Cerebellar nuclear complex (tissue), 1 donor: ENCODE measurements at places on chromosomes 5 and 9.
A peak's percentile ranks its signal among the peaks of the same experiment; 100 is the strongest.

- no peak for DNase-seq
Measured at GRCh38 chr9:113892861-113893491, 16.9 kb downstream of the ZNF618 start.

GRCh38 chr5:81895307-81895706 is 76.5 kb upstream of the ATG10 start:
- no peak for DNase-seq

DNA sequence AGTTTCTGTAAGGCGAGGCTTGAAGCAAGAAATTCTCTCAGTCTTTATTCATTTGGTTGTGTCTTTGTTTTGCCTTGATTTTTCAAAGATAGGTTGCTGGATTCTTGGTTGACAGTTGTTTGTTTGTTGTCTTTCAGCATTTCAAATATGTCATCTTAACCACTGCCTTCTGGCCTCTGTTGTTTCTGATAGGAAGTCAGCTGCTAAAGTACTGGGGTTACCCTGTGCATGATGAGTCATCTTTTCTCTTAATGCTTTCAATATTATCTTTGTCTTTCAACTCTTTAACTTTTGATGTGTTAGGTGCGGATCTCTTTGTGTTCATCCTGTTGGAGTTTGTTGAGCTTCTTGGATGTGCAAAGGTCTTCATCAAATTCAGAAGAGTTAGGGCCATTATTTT is 1571.3 kb downstream of the MAT2B start:
- DNase-seq: no peak

GRCh38 chr5:36653044-36653705 is 46.8 kb downstream of the SLC1A3 start:
- DNase-seq: no peak

DNA sequence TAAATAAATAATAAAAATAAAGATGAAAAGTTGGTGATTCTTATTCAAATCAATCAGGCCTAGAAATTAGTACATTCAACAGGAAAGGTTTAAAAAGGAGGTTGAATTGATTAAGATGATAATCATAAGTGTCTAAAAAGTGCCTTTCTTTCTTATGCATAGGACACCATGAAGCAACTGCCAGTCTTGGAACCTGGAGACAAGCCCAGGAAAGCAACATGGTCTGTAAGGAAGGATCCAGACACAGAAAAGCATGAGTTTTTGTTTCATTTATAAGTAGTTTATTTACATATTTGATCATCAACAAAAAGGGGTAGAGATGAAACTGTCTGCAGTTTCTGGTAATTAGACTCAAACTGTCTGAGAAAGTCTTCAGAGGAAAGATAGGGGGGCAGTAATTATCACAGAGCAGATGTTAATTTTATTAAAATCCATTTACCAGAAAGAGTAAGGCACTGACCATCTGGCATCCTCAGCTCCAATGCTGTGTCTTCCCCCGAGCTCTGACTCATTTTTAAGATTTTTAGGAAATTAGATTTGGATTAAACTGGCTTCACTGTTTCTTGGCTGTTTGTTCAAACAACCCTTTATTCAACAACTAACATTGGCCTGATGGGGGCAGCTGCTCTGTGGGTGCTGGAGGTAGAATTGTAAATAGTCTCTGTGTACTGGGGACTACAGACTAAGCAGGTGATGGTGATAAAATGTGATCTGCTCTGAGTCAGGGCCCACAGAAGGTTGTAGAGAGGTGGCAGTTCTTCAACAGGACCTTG is 2.7 kb downstream of the RABEPK start:
- no peak for DNase-seq

GRCh38 chr9:114641967-114642366 is 15.6 kb downstream of the TEX53 start:
- DNase-seq: no peak

DNA sequence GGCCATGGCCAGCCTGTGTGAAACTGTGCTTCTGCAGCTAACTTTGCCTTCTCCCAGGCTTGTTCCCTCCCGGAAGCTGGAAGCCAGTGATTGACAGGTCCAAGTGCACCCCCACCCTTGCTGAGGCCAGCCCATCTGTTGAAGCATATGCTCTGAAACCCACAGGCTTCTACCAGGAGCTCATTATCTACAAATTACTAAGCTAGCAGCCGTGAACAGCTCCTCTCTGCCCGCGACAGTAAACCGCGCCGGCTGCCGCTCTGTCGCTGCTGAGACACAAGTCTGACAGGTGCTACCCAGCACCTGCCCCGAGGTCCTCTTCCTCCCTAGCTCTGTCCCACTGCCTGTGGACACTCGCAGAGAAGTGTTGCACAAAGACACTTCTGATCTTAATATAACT is 490.9 kb downstream of the GADD45G start:
- DNase-seq: peak; percentile 92

DNA sequence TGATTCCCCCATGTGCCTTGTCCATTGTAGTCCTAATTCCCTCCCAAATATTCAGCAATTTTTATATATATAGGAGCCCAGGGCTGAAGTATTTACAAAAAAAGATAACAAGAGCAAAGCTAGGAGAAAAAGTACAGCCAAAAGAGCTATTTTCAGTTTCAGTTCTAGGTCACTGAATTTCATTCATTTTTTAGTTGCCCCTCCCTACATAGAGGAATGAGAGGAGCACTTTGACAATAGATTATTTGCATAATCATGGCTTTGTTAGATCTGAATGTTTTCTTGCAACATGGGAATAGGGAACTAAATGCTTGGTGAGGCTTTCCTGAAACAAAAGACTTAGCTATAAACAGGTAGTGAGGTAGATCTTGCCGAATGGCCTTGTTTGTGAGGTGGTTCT is 15.3 kb upstream of the F2RL2 start:
- DNase-seq: no peak

DNA sequence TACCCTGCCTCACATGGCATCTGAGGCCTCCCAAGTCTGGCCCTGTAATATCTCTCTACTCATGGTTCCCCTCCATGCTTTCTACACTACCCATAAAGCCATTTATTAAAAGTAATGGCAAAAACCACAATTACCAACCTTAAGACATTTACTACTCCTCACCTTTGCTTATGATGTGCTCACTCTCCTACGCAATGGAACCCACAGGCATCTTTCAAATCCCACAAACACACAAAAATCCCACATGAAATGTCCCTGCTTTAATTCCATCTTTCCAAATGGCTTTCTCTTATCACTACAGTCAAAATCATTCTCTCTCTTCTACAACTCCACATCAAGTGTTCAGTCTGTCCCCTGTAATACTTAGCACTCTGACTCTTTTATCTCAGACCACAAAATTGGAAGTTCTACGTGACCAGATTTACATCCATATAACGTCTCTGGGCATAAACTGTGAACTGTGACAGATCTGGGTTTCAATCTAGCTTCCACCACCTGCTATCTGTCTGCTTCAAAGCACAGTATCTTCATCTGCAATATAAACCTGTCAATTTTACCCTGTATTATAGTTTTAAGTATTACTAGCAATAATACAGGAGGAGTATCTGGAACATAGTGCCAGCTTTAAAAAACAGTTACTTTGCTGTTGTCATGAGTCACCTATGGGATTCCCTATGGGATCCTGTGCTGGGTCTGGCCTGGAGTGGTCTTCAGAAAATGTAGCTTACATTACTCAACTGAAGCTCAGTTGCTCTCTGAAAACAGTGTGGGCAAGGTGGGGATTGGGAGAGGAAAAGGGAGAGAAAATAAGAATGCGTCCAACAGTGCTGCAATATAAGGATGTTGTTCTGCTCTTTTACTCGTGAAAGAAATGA is 137.1 kb upstream of the TRIM32 start:
- no peak for DNase-seq

DNA sequence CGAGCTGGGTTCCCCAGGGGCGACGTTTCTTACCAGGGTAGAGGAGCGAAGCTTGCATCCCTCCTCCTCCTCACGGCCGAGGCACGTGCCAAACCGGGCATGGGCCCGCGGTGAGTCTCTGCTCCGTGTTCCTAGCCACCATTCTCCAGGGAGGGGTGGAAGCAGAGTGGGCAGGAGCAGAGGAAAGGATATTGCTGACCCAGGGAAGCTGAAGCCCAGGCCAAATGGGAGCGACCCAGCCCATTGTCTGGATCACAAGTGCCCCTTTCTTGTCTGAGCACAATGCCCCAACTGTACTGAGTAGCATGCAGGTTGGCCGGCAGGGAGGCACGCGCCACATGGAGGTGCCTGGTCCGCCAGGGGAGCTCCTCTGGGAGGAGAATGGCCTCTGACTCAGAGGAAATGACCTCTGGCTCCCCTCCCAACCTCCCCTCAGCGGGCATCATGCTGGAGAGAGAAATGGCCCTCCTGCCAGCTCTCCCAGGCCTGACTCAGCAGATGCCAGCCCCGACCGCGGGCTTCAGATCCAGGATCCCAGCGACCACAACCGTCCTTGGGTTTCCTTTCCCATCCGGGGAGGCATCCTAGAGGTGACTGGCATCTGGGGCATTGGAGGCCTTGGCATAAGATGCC is 1.1 kb downstream of the PRR7 start:
- DNase-seq: no peak

DNA sequence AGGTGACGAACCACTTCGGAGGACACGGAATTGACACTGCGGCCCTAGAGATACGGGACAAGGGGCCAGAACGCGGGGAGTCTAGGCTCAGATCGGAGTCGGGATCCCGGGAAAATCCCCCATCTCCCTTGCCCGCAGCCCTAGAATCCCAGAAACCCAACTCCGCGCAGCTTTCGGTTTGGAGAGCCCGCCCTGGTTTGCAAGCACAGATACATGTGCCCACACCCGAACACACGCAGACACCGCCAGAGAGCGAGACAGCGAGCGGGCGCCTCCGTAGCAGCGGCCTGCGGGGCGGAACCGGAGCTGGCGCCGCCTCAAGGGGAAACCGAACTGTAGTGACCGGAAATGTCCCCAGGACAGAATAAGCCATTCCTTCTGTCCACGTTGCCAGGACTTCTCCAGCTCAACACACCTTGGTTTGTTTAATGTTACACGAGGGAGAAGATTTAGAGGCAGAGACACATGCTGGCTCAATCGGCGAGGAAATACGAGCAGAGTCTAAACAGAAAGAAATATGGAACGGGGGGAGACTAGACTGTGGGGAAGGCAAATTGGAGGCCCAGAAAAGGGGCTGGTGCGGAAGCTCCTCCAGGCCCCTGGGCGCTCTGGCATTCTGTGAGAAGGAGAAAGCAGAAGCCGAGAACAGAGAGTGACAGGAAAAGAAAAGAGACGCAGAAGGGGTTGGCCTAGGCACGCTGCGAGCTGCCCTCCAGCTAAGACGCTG is 2.9 kb upstream of the PAX5 start:
- DNase-seq: no peak

DNA sequence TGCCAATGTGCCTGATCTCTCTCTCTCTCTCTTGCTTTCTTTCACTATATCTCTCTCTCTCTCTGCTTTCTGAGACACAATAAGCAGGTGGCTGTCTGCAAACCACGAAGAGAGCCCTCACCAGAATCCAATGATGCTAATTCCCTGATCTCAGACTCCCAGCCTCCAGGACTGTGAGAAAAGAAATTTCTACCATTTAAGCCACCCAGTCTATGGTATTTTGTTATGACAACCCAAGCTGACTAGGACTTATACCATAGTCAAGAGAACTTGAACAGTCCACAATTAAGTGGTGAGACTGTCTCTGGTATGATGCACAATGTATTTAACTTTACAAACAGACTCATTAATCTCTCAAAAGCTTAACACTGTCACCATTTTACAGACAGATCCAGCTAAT is 67.0 kb downstream of the NFIB start:
- no peak for DNase-seq

DNA sequence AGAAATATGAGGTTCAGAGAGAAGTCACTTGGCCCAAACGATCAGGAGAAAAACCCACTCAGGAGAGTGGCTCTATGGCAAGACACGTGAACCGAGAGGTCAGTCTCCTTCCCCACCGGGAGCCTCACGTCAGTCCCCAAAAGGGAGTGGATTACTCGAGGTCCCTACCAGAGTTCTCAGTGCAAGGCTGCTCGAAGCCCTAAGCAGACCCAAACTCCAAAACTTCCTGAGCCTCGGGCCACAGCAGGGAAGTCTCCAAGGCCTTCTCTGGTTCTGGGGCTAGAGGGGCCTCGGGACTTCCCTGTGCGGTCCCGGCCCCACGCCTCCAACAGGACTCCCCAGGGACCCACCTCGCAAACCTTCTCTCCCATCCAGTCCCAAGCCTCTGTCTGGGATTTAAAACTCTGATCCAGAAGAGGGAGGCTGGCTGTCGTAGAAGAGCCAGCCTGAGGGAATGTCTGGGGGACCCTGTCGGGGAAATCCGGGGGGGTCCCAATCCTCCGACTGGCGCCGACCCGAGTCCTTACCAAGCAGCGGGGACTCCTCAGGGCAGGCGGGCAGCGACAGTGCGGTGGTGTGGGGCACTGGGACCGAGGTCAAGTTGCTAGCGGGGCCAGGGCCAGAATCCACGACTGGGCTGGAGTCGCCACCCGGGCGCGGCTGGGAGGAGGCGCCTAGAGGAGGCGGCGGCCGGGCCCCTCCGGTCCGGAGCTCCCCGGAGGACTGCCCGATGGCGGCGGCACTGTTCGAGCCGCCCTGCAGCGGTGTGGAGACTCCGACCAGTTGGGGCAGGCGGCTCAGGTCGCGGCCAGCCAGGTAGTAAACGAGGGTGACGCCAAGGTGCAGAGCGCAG is 679 bp downstream of the B4GALT1 start:
- DNase-seq: no peak

DNA sequence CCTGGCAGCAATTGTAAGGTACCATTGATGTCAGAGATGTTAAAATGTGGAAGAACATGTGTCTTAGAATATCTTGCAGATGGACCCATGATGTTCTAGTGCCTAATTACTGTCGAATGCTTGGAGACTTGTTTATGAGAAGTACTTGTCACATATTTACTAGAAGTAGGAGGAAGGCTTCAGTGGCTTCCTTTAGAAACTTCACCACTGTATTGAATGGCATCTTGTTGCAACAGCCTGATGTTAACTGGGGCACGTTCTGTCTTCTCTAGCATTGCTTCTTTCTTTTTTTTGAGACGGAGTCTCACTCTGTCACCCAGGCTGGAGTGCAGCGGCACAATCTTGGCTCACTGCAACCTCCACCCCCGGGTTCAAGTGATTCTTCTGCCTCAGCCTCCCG is 16.5 kb downstream of the UGCG start:
- no peak for DNase-seq
